Left ventricle myocardium inferior (tissue), 1 donor: ENCODE measurements at places on chromosomes 1 and 21. TPM values are rescaled to one million over a fixed set of nuclear protein-coding genes. Genes with fewer than 3 reads are reported as not detected.

CELF3 gene
- not detected for total RNA-seq

GBP7 gene
- total RNA-seq = 0.11 TPM

PPIAL4G gene
- total RNA-seq = not detected

AIM2 gene
- total RNA-seq = 0.41 TPM

LMX1A gene
- total RNA-seq = 0.11 TPM

PLA2G2F gene
- total RNA-seq = not detected

DCST1 gene
- not detected for total RNA-seq

XCL2 gene
- total RNA-seq = 0.58 TPM

DNA sequence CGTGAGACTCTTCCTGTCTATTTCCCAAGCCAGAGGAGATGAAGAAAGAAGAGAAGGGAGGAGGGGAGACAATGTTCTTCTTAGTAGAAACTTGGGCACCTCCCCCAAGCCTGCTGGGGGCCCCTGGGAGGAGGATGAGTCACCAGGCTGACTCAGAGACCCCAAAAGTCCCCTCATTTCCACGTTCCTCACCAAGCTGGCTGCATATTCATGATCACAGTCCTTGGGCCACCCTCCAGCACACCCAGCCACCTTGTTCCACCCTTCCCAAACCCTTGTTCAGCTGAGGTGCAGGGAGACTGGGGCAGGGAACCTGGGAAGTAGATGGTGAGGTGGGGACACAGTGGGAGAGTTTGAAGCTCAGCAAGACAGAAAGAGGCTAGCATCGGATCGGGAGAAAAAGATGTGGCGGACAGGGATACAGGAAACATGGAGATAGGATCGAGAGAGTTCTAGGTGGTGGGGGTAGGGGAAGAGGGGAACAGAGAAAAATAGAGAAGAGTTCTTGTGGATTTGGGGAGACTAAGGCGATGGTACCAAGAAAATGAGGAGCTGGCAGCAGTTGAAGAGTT is 712 bp downstream of the RAB13 start:
- H3K36me3 ChIP-seq = peaks cover 12% of the 10 kb centered on the region
- peak overlapping the region; percentile 74 for H3K4me3 ChIP-seq
- no peak for DNase-seq
- no peaks in the 10 kb centered on the region for H3K27me3 ChIP-seq
- H3K27ac ChIP-seq = peak overlapping the region; percentile 91

GRCh38 chr1:183783767-183784637 is 20.9 kb upstream of the RGL1 start:
- DNase-seq = peak; percentile 66
- no peaks in the 10 kb centered on the region for H3K27me3 ChIP-seq
- H3K4me1 ChIP-seq = peaks cover 38% of the 10 kb centered on the region
- peak overlapping the region; percentile 51 for H3K27ac ChIP-seq

GRCh38 chr1:6580593-6581409 is 1.0 kb downstream of the ZBTB48 start:
- peak overlapping the region; percentile 93 for H3K27ac ChIP-seq
- no peak for DNase-seq
- no peaks in the 10 kb centered on the region for H3K36me3 ChIP-seq
- peak overlapping the region; percentile 96 for H3K4me3 ChIP-seq
- H3K27me3 ChIP-seq = no peaks in the 10 kb centered on the region

DNA sequence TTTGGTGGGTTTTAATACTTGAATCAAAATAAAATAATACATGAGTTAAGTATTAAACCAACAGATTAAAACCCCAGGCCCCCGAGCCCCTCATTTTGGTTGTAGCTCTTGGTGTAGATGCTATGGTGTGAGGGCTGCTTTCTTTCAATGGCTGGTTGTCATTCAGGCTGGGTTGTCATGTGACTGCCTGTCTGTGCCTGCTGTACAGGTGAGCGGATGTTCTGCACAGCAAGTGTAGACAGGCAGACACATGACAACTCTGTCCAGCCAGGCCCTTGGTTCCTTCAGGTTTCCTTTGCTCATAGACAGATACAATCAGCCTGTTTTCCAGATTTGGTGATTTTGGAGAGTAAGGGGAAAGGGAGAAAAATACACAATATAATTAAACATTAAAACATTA is 281.9 kb upstream of the C1orf105 start:
- H3K4me3 ChIP-seq = peak overlapping the region; percentile 65
- no peaks in the 10 kb centered on the region for H3K36me3 ChIP-seq
- no peak for DNase-seq
- H3K27me3 ChIP-seq = no peaks in the 10 kb centered on the region
- H3K27ac ChIP-seq = peak overlapping the region; percentile 81

GRCh38 chr1:197471248-197471985 is 203.4 kb downstream of the CRB1 start:
- no peaks in the 10 kb centered on the region for H3K27me3 ChIP-seq
- no peak for DNase-seq
- H3K27ac ChIP-seq = no peak overlapping the region
- H3K36me3 ChIP-seq = no peaks in the 10 kb centered on the region

GRCh38 chr1:36912365-36912865 is 121.9 kb downstream of the GRIK3 start:
- no peak for DNase-seq
- H3K27ac ChIP-seq = no peak overlapping the region
- H3K4me1 ChIP-seq = no peaks in the 10 kb centered on the region
- H3K36me3 ChIP-seq = no peaks in the 10 kb centered on the region
- no peak overlapping the region for H3K4me3 ChIP-seq

GRCh38 chr1:108556066-108556465 is 3.8 kb upstream of the EEIG2 start:
- no peaks in the 10 kb centered on the region for H3K27me3 ChIP-seq
- no peak overlapping the region for H3K4me3 ChIP-seq
- peaks cover 14% of the 10 kb centered on the region for H3K4me1 ChIP-seq
- DNase-seq = no peak
- no peak overlapping the region for H3K27ac ChIP-seq
- no peaks in the 10 kb centered on the region for H3K36me3 ChIP-seq

DNA sequence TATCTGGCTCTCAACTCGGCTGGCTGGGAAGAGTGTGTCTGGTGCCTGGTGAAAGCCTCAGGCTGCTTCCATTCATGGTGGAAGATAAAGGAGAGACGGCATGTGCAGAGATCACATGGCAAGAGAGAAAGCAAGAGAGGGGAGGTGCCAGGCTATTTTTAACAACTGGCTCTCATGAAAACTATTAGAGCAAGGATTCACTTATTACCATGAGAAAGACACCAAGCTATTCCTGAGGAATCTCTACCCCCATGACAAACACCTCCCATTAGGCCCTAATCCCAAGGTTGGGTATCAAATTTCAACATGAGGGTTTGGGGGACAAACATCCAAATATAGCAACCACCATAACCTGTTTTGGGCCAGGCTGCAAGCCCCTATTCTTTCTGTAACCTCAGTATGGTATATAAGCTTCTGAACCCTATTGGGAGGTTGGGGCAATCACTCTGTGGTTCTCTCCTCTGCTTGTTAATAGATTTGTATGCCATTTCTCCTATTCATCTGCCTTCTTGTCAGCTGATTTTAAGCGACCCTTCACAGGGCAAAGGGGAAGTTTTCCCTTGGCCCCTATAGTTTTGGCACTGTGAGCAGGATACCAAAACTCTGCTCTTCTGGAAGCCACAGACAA is 179.0 kb upstream of the TNR start:
- no peak overlapping the region for H3K4me3 ChIP-seq
- no peak for DNase-seq
- H3K27ac ChIP-seq = no peak overlapping the region
- peaks cover 12% of the 10 kb centered on the region for H3K4me1 ChIP-seq
- peaks cover 14% of the 10 kb centered on the region for H3K36me3 ChIP-seq

DNA sequence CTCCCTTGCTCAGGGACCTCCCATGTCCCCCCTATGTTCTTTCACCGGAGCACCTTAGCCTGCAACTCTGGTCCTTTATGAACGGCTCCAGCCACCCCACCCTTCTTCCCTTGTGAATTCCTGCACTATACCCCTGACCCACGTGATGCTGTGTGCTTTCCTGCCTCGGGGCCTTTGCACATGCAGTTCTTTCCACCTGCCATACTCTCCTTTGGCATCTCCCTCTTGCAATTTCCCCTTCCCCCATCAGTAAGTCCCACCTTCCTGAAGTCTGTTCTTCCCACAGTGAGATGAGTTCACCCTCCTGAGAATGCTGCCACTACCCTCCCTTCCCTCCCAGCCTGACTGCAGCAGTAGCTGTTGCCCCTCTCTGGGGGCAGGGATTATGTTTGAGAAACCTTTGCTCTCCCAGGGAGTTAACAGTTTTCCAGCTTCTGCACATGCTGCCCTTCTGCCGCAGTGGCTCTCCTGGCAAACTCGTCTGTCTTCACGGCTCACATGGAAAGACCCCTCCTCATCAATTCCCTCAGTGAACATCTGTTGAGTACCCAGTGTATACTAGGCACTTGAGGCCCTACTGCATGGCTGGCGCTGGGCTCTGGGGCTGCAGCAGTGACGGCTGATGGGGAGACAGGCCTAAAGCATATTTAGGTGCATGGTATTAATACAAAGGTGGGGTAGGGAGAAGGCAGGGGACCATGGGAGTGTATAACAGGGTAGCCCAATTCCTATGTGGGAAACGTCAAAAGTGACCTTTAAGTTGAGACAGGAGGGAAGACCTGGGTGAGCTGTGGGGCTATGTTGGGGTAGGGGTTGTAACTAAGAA is 9.7 kb downstream of the ZNF362 start:
- peaks cover 4% of the 10 kb centered on the region for H3K36me3 ChIP-seq
- no peak overlapping the region for H3K4me3 ChIP-seq
- no peaks in the 10 kb centered on the region for H3K27me3 ChIP-seq
- H3K27ac ChIP-seq = peak overlapping the region; percentile 62
- no peak for DNase-seq
- H3K4me1 ChIP-seq = peaks cover 94% of the 10 kb centered on the region

- DNase-seq = no peak
- H3K36me3 ChIP-seq = no peaks in the 10 kb centered on the region
- peaks cover 22% of the 10 kb centered on the region for H3K27me3 ChIP-seq
- no peak overlapping the region for H3K4me3 ChIP-seq
- peaks cover 5% of the 10 kb centered on the region for H3K4me1 ChIP-seq
Measured at GRCh38 chr1:30748098-30748698, 9.4 kb downstream of the LAPTM5 start.

DNA sequence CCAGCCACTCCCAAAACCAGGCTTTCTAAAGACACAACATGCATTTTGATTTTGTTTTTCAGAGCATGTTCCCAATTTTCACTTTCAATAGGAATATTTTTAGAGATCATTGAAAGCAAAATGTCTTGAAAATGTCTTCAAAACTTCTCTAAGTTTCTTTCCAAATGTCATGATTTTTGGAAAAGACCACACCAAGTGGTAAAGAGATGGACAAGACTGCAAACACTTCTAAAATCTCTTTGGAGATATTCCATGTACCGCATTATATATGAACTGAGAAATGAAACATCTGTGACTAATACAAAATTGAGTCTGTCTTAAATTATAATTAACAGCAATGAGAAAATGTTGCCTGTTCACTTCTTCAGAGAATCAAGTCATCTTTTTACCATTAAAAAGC is 418.0 kb upstream of the PKN2 start:
- H3K36me3 ChIP-seq = no peaks in the 10 kb centered on the region
- no peak overlapping the region for H3K4me3 ChIP-seq
- H3K27me3 ChIP-seq = no peaks in the 10 kb centered on the region
- no peaks in the 10 kb centered on the region for H3K4me1 ChIP-seq
- H3K27ac ChIP-seq = no peak overlapping the region
- no peak for DNase-seq

DNA sequence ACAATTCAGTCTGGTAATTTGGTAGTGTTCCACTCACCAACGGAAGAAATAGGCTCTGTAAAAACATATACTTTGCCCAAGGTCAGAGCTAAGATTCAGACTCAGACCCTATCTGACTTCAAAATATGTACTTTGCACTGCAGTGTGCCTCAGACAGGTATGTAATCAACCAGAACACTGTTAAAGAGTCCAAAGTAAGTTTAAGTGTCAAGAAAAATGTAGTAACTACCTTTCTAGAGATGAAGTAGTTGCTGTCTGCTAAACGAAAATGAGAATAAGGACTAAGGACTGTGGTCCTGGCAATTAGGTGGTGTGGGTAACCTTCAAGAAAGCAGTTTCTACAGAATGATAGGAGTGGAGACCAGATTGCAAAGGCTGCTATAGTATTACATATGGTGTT is 61.1 kb downstream of the RPAP2 start:
- H3K4me3 ChIP-seq = no peak overlapping the region
- DNase-seq = no peak
- no peak overlapping the region for H3K27ac ChIP-seq
- peaks cover 46% of the 10 kb centered on the region for H3K36me3 ChIP-seq
- no peaks in the 10 kb centered on the region for H3K27me3 ChIP-seq

GRCh38 chr1:26854906-26855305 is 8.0 kb upstream of the SFN start:
- H3K27me3 ChIP-seq = no peaks in the 10 kb centered on the region
- no peak overlapping the region for H3K4me3 ChIP-seq
- no peak overlapping the region for H3K27ac ChIP-seq
- DNase-seq = no peak

GRCh38 chr1:164846731-164847691 is 288.0 kb downstream of the PBX1 start:
- H3K27ac ChIP-seq = peak overlapping the region; percentile 2
- H3K4me1 ChIP-seq = peaks cover 29% of the 10 kb centered on the region
- no peak overlapping the region for H3K4me3 ChIP-seq
- no peaks in the 10 kb centered on the region for H3K27me3 ChIP-seq

DNA sequence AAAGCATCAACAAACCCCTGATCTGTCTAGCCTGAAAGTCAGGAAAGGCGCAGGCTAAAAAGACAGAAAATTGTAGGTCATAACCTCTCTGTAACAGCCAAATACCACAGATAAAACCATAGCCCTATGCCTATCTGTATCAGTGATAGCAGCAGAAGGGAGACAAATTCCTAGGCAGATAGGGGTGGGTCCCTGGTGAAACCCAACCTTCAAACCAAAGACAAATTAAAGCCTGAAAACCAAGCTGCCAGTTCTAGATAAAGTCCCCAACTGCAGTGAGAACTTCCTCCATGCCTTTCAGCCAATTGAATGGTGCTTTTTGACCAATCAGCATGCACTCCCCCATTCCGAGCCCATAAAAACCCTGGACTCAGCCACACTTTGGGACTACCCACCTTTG is 115.3 kb downstream of the NTPCR start:
- no peaks in the 10 kb centered on the region for H3K36me3 ChIP-seq
- H3K27me3 ChIP-seq = no peaks in the 10 kb centered on the region
- no peak overlapping the region for H3K27ac ChIP-seq
- H3K4me1 ChIP-seq = peaks cover 6% of the 10 kb centered on the region
